ENCODE measurements at places on chromosomes 13 and 19.
A peak's percentile ranks its signal among the peaks of the same experiment; 100 is the strongest.

GRCh38 chr13:23667750-23668149, 97.5 kb downstream of the TNFRSF19 start:
- DNase-seq: no peak

- DNase-seq: no peak
These were observed 50.1 kb upstream of the FREM2 start for GRCh38 chr13:38636761-38637160.

DNA sequence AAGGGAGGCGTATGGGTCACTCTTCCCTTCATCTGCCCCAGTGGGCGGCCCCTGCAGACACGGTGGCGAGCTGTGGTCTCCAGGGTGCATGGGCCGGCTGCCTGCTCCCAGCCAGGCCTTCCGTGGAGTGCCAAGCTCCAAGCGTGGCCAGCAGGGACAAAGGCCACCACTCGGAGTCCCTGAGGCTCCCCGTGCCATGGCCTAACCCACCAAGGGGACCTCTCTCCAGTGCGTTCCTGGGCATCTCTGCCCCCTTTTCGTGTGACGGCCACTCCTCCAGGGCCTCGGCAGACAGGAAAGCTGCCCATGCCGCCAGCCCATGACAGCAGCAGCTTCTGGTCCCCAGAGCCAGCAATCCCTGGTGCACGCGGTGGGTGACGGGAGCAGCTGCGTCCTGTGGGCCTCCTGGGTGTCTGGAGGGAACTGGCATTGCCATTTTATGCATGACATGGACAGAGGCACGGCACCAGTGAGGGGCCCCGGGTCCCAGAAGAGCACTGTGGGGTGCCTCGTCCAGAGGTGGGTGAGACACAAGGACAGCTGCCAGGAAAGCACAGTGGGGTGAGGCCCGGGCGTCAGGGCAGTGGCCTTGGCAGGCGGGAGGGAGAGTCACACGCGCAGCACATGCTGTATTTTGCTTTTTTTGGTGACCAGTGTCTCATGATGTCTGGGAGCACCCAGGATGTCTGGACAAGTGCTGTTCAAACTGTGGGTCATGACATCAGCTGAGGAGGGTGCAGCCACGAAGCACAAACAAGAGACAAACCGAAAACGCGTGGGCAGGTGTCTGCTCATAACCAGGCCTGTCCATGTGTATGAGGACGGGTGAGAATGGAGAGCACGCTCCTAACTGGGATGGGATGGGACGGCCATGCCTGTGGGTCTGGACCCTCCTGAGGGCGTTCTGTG, 32.3 kb downstream of the CEBPG start:
- no peak for DNase-seq

DNA sequence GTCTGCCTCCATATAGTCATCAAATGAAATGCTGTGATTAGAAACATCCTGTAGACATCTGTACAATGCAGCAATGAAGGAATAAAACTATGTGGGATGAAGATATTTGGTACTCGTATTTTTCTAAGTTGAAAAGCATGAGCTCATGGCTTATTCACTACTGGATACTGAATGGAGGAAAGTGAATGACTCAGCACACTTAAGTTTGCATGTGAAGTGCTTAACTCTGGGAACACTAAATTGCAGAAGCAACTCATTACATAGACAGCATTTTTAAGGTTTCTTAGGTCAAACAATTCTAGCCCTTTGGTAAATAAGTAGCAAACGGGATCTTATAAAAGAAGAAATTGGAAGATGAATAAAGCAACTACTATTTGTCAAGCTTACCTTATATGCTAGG, 429.0 kb upstream of the MIR17HG start:
- DNase-seq: no peak

- DNase-seq: no peak
These were observed 203.5 kb upstream of the HTR2A start for GRCh38 chr13:47100214-47100853.

GRCh38 chr13:26867451-26868091, 107.0 kb upstream of the GPR12 start:
- no peak for DNase-seq

- no peak for DNase-seq
These were observed 185.2 kb upstream of the SOX1 start for GRCh38 chr13:111881700-111882099.

DNA sequence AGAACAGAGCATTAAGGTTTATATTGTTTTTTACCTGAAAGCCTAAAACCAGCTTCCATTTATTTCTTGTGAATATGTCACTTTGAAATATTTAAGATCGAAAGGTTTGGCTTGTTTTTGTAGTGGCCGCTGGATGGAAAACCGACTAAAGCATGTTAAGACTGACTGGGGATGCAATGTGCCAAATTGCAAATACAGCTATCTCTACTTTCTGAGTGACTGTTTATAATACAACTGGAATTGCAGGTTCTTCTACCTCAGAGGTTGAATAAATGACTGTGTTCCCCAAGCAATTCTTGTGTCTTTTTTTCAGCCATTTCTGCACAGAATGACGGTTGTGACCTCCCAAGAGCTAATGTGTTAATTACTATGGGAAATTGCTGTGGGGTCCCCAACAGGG, 50.0 kb upstream of the TMTC4 start:
- no peak for DNase-seq

DNA sequence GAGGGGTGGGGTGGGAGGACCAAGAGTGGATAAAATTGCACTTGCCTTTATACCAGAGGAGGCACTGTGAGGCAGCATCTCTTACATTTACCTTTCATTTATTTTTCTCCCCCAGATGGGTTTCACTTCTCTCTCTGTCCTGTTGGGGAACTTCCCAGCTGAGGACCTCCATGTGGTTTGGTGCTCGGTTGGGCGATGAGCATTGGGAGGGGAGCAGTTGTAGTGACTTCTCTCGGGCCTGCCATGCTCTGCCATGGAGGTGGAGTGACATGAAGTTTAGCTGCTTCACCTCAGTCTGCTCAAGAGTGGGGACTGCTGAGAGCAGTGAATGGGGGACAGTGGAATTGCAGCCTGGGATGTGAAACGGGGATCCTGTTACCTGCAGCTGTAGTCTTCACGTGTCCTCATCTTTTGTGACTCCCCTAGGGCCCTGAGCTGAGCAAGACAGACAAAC, 23.1 kb upstream of the CXCL17 start:
- no peak for DNase-seq

- no peak for DNase-seq
These were observed 336.3 kb downstream of the SLITRK6 start for GRCh38 chr13:85462792-85463425.

- no peak for DNase-seq
These were observed 25.7 kb upstream of the TPP2 start for GRCh38 chr13:102571075-102571474.

DNA sequence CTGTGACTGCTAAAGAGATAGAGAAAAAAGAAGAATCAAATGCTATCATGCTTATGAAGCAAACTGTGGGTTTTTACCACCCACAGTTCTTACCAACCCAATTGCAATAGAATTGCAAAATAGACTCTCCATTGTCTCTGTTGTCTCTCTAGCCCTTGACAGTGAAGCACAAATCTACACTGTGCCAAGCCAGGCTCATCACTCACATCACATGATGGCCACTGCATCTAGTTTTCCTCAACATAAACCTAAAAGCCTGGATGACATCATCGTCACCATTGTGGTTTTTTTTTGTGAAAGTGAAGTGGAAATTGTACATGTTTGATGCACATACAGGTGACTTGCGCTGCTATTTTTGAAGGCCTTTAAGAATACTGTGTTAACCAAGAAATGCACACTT, 56.1 kb downstream of the KL start:
- DNase-seq: no peak

DNA sequence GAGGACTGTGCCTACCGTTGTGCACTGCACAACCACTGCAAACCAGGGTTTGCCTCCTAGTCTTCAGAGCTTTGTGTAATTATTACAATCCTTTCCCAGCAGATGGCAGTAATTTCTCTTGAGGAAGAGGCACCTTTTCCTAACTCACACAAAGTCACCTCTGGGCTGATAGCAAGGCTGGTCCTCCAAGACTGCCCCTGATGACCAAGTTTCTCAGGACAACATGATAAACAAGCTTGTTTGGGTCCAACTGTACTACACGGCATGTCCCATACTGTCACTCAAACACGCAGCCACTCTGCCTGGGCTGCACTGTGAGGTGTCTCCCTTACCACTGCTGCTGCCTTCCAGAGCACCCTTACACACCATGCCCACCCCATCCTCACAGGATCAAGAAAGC, 39.3 kb downstream of the RFXAP start:
- no peak for DNase-seq

- DNase-seq: peak; percentile 93
These were observed at the start of gene ZNF880 for GRCh38 chr19:52369559-52370340. Gene ZNF880, plus strand, starts transcription at chr19:52369923. Its CDS starts 43 bp downstream, at chr19:52369966.

GRCh38 chr13:92137520-92137919, 739.1 kb downstream of the GPC5 start:
- no peak for DNase-seq

DNA sequence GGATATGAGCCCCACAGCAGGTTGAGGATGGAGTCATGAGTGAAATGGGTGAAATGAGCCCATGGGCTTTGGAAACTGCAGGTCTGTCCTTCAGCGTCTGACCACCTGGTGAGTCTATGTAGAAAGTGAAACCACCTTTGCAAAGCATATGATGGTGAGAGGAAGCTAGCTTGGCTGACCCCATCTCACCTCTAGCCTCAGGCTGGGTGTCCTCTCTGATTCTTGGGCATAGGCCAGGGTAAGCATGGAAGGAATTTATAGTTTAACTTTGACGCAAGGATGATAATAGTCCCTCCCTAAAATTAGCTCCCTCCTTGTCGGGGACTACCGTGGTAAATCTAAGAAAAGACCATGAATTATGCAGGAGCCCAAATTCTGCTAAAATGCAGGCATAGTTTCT, 16.8 kb upstream of the PSG9 start:
- DNase-seq: no peak

GRCh38 chr13:80132741-80133601, 208.0 kb downstream of the SPRY2 start:
- no peak for DNase-seq

GRCh38 chr19:58531034-58531840, 11.6 kb upstream of the ZBTB45 start:
- DNase-seq: no peak

GRCh38 chr13:27496536-27497273, 46.3 kb upstream of the MTIF3 start:
- DNase-seq: no peak

DNA sequence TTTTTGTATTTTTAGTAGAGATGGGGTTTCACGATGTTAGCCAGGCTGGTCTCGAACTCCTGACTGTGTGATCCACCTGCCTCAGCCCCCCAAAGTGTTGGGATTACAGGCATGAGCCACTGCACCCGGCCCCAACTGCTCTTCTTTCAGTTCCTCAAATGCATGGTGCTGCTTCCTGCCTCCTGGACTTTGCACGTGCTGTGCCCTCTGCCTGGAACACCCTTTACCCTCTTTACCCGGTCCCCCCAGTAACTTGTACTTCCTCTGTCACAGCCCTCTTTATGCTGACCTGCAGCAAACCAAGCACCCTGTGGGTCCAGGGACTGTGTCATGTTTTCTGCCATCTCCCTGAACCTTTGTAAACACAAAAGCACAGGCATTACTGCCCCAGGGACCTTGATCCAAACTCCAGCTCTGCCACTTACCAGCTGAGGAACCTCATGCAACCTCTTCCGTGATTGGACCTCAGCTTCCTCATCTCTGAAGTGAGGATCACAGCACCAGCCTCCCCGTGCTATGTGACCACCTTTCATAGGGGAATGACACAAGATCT, 3.8 kb downstream of the BLVRB start:
- no peak for DNase-seq

- DNase-seq: no peak
These were observed 6.7 kb upstream of the CCNP start for GRCh38 chr19:40232949-40233810.

Measured in CD8-positive, alpha-beta T cell (primary cell).